ENCODE measurements at places on chromosomes 5 and 9.

DNA sequence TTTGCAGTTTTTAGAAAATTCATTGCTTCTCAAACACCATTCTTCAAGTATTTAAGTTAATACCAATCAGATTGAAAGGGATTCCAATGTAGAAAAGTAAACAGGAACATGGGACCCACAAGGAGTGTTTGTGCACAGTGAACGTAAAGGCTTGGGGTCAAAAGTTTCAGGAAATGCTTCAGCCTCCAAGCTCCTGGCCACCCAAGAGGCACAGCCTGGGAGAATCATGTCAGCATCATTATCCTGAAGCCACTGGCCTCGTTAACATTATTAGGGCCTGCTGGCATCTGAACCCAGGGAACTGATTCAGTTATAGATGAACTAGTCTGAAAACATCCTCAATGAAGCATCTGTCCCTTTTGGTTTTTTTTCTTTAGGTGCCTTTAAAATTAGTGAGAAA lies 122.9 kb downstream of the NXNL2 start:
- peak; percentile 29 for DNase-seq

DNA sequence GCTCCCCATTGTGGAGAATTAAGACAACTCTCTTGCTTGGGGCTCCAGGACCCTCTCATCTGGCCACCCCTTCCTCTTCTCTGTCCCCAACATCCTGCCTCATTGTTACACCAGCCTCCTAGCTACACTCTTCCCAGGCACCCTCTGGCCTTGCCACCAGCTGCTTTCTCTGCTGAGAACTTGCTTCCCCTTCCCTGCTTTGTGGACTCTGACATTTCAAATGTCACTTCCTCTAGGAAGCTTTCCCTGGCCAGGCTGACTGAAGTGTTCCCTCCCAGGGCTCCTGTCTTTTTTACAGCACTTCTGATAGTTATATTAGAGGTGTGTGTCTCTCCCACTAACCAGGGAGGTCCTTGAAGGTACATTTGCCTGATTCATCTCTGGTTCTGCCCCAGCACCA lies 194.0 kb upstream of the KLF4 start:
- DNase-seq, result no peak

DNA sequence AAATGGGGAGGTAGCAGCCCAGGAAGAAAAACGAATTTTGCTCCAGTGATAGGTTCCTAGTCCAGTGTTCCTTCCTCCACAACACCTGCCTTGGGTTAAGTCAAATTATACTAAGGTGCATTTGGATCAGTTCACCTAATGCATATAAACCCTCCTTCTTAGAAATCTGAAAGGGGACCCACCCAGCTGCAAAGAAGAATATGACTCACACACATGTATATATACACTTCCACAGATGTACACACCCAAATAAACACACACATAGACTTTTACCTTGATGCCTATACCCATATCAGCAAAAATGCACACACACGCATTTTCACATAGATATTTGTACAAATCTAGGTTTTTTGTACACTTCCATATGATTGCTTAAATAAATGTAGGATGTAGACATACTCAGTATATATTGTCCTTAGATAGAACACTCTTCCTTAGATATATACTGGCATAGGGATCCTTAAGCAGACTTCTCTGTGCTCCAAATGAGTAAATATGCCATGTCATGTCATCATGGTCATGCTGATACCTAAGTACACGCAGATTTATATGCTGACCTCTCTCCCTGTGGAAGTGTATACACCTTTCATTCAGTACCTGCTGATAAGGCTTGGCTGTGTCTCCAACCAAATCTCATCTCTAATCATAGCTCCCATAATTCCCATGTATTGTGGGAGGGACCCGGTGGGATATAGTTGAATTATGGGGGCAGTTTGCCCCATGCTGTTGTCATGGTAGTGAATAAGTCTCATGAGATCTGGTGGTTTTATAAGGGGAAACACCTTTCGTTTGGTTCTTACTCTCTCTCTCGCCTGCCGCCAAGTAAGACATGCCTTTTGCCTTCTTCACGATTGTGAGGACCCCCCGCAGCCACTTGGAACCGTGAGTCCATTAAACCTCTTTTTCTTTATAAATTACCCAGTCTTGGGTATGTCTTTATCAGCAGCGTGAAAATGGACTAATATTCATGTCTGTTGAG lies 10.2 kb downstream of the ADRB2 start:
- DNase-seq, result no peak

GRCh38 chr9:10260501-10260900 lies 352.3 kb downstream of the PTPRD start:
- peak; percentile 6 for DNase-seq

DNA sequence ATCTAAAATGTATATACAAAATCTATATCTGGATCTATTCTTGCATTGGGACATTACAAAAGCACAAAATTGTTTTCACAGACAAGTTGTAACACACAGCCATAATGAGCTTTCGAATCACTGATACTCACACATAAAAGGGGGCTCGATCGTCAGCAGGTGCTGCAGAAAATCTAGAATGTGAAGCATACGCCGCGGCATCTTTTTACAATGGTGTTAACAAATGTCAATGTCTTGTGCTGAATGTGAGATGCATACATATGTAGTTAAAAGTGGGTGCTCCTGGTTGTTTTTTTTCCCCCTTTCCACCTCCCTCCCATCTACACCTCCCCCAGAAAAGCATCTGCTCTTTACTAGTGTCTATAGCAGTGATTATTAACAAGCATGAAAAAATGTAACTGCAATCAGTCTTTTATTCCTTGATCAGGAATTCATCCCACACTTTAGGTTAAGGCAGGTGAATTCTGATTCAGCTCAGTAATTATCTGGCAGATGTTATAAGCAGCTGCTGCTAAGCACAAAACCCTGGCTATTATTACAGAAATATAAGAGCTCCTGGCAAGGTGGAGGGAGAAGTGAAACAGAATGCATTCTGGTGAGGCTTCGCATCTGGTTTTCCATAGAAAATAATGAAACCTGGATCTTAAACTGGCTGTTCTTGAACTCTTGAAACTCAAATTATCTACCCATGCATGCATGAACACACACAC lies 114.1 kb downstream of the MPDZ start:
- DNase-seq, result no peak

DNA sequence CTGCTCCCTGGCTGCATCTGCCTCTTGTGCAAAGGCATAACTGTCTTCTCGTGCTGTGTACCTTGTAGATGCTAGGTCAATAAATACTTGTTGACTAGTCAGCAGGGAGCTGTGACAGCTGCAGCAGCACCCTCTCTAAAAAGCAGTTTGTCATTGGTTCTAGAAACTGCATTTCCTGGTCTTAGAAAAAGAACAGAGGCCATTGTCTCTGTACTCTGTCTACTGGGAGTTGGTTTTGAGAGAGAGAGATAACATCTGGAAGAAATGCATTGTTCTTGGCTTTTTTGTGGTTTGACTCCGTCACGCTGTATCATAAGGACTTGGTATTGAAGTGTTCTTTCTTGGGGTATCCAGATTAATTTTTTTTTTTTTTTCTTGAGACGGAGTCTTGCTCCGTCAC lies 32.3 kb downstream of the SH3GLB2 start:
- DNase-seq, result no peak

DNA sequence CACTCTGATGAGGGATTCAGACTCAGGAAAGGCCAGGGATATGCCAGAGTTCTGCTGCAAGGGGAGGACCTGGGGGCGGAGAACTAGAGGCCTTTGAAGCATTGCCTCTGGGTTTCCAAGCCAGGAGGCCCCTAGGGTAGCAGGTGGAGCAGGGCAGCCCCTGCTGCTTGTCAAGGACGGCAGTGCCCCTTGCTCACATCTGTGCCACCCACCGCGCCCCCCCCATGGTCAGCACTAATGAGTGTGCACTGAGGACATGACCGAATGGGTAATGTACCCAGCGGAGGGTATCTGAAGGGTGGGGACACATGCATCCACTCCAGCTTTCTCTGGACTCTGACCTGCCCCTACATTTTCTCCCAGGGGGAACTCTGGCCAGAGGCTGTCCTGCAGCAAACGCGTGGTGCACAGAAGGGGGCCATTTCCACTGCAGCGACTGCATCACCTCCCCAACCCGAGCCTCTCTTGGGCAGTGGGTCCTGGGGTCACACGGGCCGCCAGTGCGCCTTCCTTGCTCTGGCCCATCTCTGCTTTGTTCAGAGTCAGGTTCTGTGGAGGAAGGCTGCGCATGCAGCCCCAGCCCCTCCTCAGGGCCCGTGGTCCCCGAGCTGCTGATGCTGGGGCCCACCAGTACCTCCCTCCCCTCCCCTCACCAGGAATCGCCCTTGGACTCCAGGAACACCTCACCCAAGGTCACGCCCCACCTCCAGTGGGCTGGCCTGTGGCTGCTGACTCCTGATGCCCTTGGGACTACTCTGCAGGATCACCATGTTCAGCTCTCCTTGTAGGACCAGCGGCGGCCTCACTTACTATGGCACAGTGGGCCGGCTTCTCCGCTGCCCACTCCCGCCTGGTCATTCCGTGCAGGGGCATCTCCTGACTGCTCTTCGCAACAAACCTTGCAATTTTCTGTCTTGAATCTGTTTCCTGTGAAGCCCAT lies 31.2 kb downstream of the STC2 start:
- DNase-seq, result no peak

Data from fibroblast of lung (primary cell).